ENCODE measurements at places on chromosomes 16 and 17. TPM values are rescaled to one million over a fixed set of nuclear protein-coding genes. Genes with fewer than 3 reads are reported as not detected.
A peak's percentile ranks its signal among the peaks of the same experiment; 100 is the strongest.

- no peak for DNase-seq
These were observed 78.6 kb downstream of the CDK5R1 start for GRCh38 chr17:32565401-32565800.

DNA sequence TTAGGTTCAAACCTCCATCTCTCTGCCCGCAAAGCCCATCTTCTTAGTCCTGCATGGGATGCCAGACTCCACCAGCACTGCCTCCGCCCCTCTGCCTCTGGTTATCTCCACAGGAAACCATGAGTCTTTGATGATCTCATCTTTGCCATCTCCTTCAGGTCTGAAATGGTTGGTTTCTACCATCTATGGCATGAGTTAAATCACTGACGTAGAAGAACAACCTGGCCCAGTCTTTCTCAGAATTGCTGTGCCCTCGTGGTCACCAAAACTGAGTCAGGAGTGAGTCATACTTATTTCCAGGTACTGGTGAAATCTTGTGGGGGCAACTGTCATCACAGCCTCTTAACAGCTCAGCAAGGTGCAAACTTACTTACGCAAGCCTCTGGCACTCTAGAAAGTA is 468.7 kb upstream of the C16orf82 start:
- DNase-seq = no peak

DNA sequence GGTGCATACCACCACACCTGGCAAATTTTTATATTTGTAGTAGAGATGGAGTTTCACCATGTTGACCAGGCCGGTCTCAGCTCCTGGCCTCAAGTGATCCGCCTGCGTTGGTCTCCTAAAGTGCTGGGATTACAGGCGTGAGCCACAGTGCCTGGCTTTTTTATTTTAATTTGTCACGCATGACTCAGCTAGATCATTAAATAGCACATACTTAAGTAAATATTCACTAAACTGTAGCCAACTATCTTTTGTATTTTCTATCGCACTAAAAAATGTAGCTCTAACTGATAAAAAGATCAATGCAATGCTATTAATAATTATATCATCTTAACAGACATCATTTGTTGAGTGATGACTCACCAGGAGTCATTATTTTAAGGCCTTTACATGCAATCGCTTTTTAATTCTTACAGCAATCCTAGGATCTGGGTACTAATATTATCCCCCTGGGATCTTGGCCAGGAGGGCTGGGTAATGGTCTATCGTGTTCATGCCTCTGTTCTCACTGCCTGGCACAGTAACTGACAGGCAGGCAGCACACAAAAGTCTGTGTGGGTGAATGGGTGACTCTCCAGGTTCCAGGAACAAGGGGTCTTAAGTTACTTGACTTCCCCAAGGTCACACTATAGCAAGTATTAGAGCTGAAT is 693.5 kb upstream of the EEF2KMT start:
- no peak for DNase-seq

- no peak for DNase-seq
These were observed 8.5 kb downstream of the KRTAP9-7 start for GRCh38 chr17:41284043-41284442.

DNA sequence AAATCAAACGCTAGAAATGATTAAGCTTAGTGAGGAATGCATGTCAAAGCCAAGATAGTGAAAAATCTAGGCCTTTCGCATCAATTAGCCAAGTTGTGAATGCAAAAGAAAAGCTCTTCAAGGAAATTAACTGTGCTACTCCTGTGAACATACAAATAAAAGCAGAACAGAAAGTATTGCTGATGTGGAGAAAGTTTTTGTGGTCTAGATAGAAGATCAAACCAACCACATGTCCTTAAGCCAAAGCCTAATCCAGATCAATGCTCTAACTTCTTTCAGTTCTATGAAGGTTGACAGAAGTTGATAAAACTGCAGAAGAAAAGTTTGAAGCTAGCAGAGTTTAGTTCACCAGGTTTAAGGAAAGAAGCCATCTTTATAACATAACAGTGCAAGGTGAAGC is 1044.6 kb downstream of the CDH11 start:
- DNase-seq = no peak

DNA sequence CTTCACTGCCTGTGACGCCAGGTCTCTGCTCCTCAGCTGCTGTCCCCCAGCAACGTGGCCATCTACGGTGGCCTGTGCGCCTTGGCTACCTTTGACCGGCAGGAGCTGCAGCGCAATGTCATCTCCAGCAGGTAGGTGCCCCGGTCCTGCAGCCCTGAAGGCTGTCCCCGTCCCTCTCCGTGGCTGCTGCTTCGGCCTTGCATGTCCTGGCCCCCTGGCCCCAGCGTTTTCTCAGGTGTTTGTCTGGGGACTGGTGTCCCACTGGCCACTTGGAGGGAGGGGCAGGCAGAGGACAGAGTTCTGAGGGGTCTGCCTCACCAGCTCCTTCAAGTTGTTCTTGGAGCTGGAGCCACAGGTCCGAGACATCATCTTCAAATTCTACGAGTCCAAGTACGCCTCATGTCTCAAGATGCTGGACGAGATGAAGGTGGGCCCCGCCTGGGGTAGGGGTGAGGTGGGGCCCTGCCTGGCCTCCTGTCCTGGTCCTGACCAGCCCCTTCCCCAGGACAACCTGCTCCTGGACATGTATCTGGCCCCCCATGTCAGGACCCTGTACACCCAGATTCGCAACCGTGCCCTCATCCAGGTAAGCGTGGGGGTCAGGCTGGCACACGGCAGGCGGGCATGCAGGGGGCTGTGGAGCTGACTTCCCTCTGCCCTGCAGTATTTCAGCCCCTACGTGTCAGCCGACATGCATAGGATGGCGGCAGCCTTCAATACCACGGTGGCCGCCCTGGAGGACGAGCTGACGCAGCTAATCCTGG is 4.4 kb downstream of the GPS1 start:
- DNase-seq = no peak

GRCh38 chr17:78529871-78530670 is 47.1 kb downstream of the DNAH17 start:
- DNase-seq = no peak

DNA sequence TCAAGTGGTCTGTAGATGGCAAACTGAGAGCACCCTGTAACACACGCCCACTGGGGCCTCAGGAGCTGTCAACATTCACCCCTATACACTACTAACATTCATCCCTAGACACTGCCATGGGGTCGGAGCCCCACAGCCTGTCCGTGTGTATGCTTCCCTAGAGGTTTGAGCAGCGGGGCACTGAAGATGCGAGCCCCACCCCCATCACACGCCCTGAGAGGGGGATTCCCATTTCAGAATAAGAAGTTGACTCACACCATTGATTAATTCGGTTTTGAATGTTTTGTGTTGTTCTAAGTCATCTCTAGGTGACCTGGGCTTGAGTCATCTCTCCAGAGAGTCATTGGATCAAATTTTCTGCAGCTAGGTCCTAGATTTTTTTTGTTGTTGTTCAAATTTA is 37.3 kb upstream of the MMD start:
- no peak for DNase-seq

- no peak for DNase-seq
These were observed at the start of gene DNAH3 for GRCh38 chr16:21150375-21151001. Gene DNAH3, minus strand, starts transcription at chr16:21150846. Its CDS starts 527 bp downstream, at chr16:21150319.

DNA sequence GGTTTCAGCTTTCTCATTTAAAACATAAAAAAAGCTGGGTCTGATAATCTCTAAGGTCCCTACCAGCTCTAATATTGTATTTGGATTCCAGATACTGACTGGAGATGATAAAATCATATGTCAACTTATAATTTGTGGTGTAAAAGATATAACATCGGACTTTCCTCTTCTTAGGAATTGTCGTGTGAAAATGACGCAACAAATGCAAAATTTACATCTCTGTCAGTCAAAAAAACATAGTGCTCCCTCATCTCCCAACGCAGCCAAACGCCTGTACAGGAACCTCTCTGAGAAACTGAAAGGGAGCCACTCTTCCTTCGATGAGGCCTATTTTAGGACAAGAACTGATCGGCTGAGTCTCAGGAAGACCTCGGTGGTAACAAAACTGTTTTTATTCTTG is 197.3 kb downstream of the ANKFN1 start:
- DNase-seq = no peak

DNA sequence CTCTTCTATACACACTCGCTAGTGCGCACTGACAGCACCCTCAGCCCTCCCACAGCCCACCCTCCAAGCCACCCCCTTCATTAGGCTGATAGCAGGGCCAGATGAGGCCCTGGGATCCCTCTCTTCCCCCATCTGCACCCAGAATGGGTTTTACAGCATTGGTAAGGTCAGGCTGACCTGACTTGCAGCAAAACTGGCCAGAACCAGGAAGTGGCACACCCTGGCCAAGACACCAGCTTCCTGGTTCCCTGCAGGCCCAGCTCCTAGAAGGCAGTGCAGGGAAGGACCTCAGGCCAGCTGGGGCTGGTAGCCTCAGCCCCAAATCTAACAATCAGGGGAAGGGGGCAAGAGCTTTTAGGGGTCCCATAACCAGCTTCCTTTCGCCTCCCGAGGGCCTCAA is 50.0 kb upstream of the MRPS23 start:
- peak; percentile 72 for DNase-seq

GRCh38 chr16:1696863-1697262 is 9.1 kb upstream of the MAPK8IP3 start:
- DNase-seq = no peak

DNA sequence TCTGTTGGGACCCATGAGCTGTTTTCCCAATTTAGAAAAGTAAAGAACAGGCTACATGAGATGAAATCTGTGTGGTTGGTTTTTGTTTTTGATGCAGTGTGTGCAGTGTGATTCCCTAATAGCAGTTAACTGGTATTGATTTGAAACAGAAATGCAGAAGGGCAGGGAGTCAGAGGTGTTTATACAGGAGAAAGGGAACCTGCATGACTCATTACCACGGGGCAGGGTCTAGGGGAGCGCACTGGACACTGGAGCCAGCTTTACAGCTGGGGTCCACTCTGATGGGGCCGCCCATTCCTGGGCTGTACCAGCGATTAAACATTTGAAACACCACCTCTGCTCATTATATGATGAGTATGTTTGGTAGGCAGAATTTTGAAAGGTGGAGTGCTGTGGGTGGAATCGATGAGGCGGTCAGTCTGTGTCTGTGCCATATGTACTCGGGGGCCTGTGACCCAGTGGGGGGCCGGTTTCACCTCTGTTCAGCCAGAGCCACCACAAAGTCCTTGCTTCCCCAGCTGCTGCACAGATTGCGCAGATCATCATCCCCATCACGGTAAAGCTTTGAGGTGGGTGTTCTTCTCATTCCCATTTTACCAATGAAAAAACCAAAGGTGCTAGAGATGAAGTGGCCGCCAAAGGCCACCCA is 142.5 kb downstream of the CMIP start:
- no peak for DNase-seq

The CA7 gene
- not detected for total RNA-seq

The KRTAP4-5 gene
- not detected for total RNA-seq

The G6PC3 gene
- total RNA-seq = 27.7 TPM

The ABCC1 gene
- 26.2 TPM for total RNA-seq

The GPR179 gene
- 1.0 TPM for total RNA-seq

The SPATA32 gene
- total RNA-seq = 0.11 TPM
